ENCODE measurements at places on chromosomes 16 and 17.

GRCh38 chr17:49635121-49635520 lies 42.8 kb downstream of the SPOP start:
- DNase-seq: no peak

DNA sequence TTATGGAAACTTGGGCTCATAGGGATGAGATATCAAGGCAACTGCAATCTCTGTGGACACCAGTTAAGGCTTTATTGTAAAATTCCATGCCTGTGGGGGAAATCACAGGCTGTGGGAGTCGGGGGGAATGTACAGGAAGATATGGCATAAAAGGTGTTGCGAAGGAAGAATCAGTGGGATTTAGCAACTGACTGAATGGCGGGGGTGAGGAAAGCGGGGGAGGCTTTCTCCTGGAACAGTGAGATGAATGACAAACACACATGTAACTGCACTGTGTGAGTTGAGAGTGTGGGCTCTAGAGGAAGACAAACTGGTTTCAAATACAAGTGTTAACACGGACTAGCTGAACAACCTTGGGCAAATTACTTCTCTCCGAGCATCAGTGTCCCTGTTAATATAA lies 143.7 kb downstream of the PRKCB start:
- DNase-seq: no peak

GRCh38 chr16:1072526-1073261 lies at the start of gene SSTR5:
Gene SSTR5, plus strand, starts transcription at chr16:1072747. Its CDS starts 6,122 bp downstream, at chr16:1078869.
- no peak for DNase-seq

DNA sequence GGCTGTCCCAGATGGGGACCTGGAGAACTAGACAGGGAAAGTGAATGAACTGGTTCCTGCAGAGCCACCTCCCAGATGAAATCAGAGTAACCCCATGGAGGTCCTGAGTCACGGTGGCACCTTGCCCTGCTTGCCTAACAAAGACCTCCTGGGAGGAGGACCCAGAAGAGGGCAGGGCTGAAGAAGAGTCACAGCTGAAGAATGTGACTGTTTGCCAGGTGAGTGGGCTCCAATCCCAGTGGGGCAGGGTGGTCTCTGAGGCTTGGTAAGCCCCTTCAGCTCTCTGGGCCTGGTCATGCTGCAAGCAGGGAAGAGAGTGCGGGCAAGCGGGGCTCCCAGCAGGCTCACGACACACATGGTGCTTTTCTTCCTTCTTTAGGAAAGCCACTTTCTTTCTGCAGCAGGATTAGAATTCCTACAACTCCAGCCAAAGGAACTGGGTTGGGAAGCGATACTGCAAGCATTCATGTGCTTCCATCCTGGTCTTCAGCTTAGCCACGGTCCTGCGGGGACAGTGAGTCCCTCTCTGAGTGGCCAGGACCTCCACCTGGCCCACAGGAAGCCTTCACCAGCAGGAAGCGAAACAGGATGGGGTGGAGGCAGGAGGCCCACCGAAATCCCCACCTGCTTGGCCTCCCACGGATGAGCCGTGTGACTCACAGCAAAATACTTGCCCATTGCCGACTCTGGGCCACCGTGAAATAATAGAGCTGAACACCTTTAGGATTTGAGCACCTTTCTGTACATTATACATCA lies 4.3 kb downstream of the C16orf74 start:
- no peak for DNase-seq

DNA sequence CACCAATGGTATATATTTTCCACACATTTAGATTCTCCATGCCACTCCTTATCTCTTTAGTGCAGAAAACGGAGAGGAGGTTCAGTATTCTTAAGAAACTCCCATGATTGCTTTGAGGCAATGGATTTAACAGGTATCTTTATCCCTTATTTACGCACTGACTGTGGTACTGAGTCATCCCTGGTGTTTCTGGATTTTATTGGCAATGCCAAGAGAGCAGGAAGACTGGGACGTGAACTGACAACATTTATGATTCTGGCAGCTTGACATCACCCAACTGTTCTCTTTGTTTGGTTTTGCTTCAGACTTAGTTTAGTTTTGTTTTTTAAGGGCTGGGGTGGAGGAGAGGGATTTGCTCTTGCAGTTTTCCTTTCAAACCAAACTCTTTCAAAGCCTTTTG lies 131.4 kb downstream of the WWOX start:
- no peak for DNase-seq

GRCh38 chr17:53626286-53626685 lies 196.4 kb upstream of the KIF2B start:
- DNase-seq: no peak

DNA sequence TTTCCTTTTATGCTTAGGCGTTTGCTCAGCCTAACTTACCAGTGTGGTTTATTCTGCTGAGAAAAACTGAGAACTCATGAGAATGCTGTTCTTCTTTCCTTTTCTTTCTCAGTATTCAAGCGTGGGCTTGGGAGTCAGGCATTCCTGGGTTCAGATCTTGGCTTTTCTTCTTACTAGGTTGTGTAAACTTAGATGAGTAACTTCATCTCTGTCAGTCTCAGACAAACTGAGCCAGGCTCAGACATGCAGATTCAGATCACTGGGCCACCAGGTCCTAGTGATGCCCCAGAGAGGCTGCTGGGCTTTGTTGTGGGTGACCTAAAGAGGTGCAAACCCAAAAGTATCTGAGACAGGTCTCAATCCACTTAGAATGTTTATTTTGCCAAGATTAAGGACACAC lies 95.8 kb upstream of the MPHOSPH6 start:
- no peak for DNase-seq

DNA sequence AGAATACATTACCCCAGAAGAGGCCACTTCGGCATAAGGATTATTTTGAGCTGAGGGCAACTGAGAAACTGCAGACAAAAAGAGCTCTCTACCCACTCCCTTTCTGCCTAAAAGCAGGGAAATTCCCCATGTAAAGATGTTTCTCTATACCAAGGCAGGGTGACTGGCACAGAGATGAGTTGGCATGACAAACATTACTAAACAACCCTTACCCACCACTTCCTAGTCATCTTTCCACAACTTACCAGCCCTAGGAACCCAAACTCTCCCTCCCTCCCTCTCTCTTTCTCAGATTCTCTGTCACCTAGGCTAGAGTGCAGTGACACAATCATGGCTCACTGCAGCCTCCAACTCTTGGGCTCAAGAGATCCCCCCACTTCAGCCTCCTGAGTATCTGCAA lies 68.6 kb downstream of the EMP2 start:
- DNase-seq: no peak

DNA sequence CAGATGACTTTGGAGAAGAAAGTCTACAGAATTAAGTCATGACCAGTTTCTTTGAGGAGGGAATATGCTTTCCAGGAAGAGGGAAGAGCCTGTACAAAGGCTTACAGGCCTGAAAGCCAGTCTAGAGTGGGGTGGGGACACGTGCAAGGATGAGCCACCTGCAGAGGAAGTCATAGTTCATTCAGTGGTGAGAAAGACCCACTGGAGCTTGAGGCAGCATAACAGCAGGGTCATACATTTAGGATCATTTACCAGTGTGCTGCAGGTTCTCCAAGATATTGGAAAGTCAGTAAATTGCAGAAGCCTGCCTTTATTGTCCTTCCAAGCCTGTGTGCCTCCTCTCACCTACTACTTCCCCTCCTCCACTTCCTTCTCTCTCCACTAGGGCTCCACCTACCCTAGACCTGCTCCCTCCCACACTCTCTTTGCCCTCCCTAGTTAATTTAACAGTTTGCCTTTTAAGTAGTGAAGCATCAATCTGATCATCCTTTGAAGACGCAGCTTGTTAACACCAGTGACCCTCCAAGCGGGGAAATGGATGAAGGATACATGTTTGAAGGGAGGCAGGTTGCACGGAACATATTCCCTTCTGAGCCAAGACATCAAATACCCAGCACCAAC lies 40.2 kb downstream of the CDRT15 start:
- DNase-seq: no peak

- DNase-seq: no peak
Measured at GRCh38 chr17:83182620-83183101, 103.3 kb downstream of the METRNL start.

- no peak for DNase-seq
Measured at GRCh38 chr16:86257546-86257945, 252.8 kb upstream of the FOXF1 start.

- no peak for DNase-seq
Measured at GRCh38 chr17:66989579-66989978, 25.1 kb downstream of the CACNG4 start.

- DNase-seq: no peak
Measured at GRCh38 chr17:80363120-80363515, 51.8 kb upstream of the ENDOV start.

- no peak for DNase-seq
Measured at GRCh38 chr17:17119106-17119505, 76.8 kb downstream of the MPRIP start.

DNA sequence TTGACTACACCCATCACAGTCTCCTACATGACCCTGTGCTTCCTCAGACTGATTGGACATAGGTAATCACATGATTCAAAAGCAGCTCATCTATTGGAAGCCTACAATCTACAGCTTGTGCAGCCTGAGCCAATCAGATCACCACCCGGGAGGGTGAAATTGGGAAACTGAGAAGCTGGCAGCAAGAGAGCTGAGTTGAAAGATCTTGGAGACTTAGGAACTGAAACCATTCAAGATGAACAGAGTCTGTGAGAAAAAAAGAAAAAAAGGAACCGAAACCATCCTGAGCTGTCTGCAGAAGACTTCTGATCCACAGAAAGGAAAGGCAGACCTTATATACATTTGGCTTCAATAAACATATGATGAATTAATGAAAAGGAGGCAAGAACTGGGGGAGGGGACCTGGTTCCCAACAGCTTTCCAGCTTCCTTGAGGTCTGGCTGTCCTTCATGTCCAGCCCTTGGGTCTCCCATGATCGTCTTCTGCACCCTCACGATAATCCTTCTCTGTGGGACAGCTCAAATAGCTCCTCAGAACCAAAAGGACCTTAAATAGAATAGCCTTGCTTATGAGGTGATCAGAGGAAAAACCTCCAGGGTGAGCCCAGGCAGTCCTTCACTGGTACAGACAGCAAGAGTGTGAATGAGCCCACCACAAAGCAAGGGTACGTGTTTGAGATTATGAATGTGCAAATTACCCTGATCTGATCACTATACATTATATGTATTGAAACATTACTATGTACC lies 32.6 kb downstream of the PLXDC1 start:
- no peak for DNase-seq

DNA sequence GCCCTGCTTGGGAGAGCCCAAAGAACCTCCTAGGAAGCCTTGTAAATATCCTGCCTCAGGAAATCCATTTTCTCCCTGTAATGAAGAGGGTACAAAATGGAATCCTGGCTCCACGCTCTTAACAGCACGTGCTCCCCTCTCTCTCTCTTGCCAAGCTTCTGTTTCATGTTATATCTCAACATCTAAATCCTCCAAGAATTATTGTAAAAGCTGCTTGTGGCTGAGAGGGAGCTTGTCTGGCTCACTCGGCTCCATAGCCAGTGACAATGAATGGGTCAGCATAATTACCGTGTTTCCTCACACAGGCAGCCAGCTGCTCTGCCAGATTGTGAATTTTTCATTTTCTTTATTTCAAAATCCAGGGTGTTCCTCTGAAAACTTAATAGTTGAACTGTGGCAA lies 317.8 kb downstream of the RBFOX1 start:
- DNase-seq: no peak

DNA sequence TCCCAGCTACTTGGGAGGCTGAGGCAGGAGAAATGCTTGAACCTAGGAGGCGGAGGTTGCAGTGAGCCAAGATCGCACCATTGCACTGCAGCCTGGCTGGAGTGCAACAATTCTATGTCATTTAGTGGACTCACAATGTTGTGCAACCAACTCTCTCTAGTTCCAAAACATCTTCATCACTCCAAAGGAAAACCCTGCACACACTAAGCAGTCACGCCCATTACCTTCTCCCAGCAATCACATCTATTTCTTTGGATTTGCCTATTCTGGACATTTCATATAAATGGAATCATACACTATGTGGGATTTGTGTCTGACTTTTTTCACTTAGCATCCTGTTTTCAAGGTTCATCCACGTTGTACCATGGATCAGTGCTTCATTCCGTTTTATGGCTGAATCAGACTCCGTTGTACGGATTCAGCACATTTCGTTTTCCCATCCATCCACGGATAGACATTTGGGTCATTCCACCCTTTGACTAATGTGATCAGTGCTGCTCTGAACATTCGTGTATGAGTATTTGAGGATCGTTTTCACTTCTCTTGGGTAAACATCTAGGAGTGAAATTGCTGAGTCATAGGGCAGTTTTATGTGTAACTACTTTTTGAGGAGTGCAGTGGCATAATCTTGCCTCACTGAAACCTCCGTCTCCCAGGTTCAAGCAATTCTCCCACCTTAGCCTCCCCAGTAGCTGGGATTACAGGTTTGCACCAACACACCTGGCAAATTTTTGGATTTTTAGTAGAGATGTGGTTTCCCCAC lies 45.4 kb upstream of the EMP2 start:
- no peak for DNase-seq

DNA sequence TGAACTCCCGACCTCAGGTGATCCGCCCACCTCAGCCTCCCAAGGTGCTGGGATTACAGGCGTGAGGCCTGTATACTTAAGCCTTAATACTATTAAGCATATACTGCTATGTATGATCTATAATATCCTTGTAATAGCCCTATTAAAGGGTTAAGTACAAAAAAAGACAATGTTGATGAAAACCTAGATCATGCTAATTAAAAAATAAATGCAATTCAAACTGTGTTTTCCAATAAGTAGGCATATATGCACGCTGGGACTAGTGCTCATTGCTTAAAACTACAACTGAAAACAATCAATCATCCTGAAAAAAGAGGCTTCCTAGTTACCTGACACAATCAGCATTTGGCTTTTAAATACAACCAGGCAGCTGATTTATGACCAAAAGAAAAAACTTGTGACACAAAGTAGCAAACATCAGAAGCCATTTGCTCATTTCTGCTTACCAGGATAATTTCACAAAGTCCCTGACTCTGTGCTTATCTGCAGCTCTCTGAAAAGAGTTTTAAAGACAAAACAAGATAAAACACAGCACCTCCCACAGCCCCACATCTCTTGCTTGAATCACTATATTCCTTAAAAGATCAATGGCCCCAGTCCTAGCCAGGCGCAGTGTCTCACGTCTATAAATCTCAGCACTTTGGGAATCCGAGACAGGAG lies 11.1 kb downstream of the ZNF385C start:
- no peak for DNase-seq

DNA sequence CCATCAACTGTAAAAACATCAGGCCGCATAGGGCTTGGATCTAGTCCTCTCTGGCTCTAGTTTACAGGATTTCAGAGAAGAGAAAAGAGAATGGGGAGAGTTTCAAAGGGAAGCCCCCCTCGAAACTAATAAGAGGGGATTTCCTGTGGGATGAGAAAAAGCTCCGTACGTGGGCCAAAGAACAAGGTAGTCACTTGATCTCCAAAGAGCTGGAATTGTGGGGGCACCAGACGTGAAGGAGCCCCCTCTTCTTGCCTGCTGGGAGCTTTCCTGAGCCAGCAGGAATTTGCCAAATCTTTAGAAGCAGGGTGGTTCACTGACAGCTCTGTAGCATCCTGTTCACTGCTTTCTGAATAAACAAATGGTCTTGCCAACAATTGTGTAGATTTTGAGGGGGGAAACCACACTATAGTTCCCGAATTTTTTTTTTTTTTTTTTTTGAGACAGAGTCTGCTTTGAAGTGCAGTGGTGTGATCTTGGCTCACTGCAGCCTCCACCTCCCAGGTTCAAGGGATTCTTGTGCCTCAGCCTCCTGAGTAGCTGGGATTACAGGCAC lies 7.0 kb upstream of the TMIGD1 start:
- DNase-seq: no peak

- DNase-seq: no peak
Measured at GRCh38 chr16:54657058-54657708, 273.5 kb upstream of the IRX5 start.

GRCh38 chr16:84967828-84968227 lies 43.5 kb downstream of the ZDHHC7 start:
- no peak for DNase-seq
